ENCODE measurements at places on chromosomes 12 and 14. TPM values are rescaled to one million over a fixed set of nuclear protein-coding genes. Genes with fewer than 3 reads are reported as not detected.

INHBC gene
- total RNA-seq = not detected

CFAP54 gene
- 2.6 TPM for total RNA-seq

A2ML1 gene
- not detected for total RNA-seq

DPPA3 gene
- not detected for total RNA-seq

STXBP6 gene
- 18.6 TPM for total RNA-seq
